ENCODE measurements at places on chromosomes 5 and 9.

- no peak for DNase-seq
Measured at GRCh38 chr5:171270136-171270535, 38.9 kb upstream of the TLX3 start.

- DNase-seq: no peak
Measured at GRCh38 chr9:89606624-89607311, 2.0 kb downstream of the GADD45G start.

- peak; percentile 22 for DNase-seq
Measured at GRCh38 chr9:111661150-111661801, at the start of gene GNG10. GNG10 (plus strand) TSS chr9:111661605; CDS start chr9:111661635, 30 bp downstream.

- no peak for DNase-seq
Measured at GRCh38 chr5:76788362-76788761, 30.5 kb upstream of the F2RL1 start.

GRCh38 chr5:124285071-124285470 is 461.4 kb downstream of the ZNF608 start:
- DNase-seq: no peak

DNA sequence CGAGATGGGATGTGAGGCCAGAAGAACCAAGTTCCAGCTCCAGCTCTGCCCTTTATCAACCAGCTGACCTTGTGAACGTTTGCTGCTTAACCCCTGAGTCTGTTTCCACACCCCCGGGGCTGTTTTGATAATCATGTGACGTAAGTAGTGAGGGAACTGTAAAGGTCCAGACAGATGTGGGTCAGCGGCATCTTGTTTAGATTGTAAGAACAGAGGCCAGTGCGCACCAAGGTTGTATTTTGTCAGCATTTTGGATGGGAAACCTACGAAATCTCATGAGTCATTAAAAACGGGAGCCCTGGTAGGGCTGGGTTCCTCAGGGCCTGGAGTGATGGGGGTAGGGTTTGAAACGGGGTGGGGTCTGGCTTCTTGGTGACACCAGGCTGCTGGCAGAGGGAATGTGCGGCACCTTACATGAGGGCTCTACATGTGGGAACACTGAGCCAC is 13.8 kb upstream of the COL15A1 start:
- DNase-seq: no peak

GRCh38 chr9:95373069-95373681 is 55.7 kb upstream of the FANCC start:
- no peak for DNase-seq

GRCh38 chr5:3736466-3736865 is 140.8 kb downstream of the IRX1 start:
- no peak for DNase-seq

DNA sequence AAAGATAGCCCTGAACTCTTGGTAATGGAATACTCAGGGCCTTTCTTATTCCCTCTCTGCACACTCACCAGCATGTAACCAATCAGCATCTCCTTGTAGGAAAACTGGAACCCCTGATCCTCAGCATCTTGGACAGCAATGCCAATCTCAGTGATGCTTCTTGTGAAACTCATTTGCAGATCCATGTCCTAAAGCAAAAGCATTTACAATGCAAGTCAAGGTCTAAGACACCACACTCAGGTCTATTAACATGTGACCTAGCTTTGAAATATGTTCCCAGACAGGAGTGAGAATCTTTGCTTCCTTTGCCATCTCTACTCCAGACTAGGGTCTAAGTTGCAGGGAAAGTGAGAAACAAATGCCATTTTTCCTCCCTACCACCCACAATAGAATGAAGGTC is 38.2 kb downstream of the MROH2B start:
- no peak for DNase-seq

- DNase-seq: no peak
Measured at GRCh38 chr9:91856419-91856818, 93.6 kb downstream of the ROR2 start.

- DNase-seq: peak; percentile 14
Measured at GRCh38 chr5:156920042-156920860, 42.8 kb downstream of the TIMD4 start.

DNA sequence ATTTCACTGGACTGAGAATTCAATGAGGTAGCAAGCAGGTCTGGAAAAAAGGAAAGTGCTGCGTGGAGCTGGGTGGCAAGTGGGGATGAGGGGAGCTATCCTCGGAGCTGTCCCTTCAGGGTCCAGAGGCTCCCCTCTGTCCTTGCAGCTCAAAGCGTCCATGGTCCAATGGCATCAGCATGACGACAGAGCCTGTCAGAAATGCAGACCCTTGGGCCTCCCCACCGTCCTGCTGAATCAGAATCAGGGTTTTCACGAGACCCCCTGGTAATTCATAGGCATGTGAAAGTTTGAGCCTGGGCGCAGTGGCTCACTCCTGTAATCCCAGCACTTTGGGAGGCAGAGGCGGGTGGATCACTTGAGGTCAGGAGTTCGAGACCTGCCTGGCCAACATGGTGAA is 5.5 kb downstream of the HIGD2A start:
- no peak for DNase-seq

DNA sequence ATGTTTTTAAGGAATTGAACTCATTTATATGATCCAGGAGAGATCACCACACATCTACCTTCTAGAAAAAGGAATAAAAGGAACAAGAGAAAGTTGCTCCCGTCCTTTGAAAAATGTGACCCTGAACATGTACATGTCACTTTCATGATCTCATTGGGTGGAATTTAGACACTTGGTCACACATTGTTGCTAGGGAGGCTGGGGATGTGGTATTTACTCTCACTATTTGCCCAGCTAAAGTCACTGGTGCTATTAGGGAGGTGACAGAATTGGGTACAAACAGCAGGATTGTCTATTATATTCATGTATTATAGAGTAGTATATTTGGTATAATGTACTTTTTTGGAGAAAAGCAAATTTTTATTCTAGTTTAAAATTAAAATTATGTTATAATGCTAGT is 2.1 kb upstream of the CDH10 start:
- DNase-seq: no peak

- no peak for DNase-seq
Measured at GRCh38 chr5:58523956-58524355, 32.7 kb downstream of the GAPT start.

GRCh38 chr5:155434267-155434666 is 420.7 kb downstream of the KIF4B start:
- no peak for DNase-seq

- no peak for DNase-seq
Measured at GRCh38 chr9:133848471-133849109, 110.4 kb upstream of the SARDH start.

DNA sequence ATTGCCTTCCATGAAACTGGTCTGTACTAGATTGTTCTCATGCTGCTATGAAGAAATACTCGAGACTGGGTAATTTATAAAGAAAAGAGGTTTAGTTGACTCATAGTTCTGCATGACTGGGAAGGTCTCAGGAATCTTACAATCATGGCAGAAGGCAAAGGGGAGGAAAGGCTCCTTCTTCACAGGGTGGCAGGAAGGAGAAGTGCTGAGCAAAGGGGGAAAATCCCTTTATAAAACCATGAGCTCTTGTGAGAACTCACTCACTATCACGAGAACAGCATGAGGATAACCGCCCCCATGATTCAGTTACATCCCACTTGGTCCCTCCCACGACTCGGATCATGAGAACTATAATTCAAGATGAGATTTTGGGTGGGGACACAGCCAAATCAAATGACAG is 163.2 kb downstream of the RFK start:
- no peak for DNase-seq

DNA sequence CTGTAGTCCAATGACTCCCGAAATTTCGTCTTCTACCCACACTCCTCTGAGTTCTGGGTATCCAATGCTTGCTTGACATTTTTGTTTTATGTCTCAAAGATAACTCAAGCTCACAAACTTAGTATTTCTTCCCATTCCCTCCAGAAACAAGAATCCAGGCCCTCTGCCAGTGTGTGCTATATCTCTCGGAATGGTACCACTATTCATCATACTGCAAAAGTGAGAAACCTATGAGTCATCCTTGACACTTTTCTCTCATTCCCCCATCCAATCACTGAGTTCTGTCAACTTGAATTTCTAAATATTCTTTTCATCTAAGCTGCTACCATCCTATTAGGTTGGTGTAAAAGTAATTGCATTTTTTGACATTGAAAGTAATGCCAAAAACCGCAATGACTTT is 9.8 kb downstream of the SLC12A2 start:
- DNase-seq: no peak

DNA sequence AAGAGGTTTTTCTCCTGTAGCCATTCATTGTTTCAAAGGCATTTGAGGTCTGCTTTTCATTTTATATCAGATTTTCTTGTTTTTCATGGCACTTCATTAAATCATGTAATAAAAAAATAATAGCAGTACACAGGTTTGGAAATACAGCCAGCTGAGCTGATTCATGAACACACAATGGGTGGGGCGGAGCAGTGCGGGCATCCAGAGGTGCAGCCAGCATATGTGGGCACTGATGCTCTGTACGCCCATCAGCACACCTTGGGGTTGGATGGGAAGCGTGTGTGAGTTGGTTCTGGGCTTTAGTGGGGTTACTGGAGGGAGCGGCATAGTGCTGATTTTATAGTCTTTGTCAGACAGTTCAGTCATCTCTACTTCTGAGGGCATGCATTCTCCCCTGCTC is 54.2 kb upstream of the IRX4 start:
- no peak for DNase-seq

DNA sequence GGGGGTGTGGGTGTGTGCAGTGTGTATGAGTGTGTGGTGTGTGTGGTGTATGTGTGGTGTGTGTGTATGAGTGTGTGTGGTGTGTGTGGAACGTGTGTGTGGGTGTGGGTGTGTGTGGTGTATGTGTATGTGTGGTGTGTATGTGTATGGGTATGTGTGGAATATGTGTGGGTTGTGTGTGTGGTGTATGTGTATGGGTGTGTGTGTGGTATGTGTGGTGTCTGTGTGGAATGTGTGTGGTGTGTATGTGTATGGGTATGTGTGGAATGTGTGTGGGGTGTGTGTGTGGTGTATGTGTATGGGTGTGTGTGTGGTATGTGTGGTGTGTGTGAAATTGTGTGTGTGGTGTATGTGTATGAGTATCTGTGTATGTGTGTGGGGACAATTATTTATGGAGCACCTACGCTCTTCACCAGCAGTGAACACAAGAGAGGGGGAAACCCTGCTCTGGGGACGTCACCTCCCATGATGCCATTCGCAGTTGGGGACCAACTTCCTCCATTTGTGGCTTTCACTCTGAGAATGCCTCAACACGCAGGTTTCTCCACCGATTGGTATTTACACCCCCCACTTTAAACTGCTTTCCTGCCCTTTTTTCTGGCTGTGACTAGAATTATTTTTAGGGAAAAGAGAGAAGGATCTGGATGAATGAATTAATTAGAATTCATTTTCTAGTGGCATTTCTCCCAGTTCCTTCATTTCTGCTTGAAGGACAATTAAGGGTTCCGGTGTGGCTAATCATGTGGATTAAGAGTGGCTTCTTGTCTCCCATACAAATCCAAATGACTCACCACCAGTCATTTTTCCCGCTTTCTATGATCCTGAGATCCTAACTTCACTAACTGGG is 238.1 kb downstream of the ROR2 start:
- DNase-seq: no peak

DNA sequence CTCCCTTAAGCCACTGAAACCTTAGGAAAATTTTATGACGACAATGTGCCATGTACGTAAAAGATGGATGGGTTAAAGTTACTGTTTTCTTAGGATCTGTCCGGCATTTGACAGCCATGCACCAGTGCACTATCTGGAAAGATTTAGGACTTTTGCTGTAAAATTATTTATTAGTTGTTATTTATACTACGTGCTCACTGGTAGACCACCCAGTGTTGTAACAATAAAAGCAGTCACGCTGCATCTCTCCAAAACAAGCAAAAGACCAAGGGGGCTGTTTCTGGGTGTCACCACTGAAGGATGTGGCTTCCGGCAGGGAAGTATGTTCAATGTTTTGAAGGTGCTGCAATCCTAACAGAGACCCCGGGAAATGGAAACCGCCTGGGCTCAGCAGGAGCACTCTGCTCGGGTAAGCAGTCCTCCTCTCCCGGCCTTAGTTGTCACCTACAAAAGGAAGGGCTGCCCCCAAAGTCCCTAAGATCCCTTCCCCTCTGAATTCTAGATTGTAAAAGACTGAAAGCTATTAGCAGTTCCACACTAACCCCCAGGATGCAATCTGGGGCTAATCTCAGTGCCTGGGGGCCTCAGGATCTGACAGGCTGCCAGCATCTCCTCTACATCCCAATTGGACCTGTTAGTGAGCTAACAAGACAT is 38.6 kb downstream of the SAXO1 start:
- DNase-seq: no peak

GRCh38 chr5:916441-917293 is 24.0 kb downstream of the TRIP13 start:
- DNase-seq: no peak

DNA sequence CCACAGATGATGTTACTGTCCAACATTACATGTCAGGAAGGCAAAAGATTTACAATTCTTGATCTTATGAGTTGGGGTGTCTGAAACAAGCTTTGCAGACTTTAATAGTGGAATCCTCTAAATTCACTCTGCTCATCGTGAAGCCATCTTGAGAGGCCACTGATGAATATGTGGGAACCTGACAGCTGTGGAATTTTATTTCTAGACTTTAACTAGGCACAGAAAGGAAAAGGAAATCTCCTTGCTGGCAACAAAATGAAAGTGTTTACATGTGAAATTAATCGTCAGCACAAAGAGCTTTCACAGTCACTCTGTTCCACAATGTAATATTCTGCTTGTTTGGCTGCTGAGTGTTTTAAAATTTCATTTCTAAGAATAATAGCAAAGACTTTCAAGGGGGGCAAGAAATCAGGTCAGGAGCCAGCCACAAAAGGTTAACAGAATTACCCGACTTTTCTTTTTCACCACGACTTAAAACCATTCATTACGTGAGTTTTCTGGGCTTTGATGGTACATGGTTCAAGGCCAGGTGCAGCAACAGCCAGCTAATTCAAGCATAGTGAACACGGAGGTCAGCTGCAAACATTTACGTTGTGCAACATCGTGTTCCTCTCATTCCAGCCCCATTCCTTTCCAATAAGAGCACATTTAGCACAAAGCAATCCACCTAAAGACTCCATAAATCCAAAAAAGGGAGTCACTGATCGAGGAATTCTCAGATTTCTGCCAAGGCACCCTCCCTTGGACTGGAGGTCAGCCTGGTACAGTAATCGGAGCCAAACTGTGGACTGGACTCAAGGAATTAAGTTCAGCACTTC is 14.6 kb downstream of the NREP start:
- DNase-seq: no peak

DNA sequence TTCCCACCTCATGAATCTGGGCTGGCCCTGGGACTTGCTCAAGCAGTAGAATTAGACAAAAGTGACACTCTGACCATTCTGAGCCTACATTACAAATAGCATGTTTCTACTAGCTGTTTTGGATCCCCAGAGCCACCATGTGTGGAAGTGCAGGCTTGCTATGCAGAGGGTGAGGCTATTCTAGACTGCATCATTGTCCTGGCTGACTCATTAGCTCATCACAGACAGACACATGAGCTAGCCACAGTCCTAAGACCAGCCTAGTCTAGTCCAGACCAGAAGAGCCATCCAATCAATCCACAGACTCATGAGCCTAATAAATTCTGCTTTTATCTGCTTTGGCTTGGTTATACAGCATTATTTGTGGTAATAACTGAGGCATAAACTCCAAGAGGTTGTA is 351.9 kb downstream of the PRELID2 start:
- no peak for DNase-seq

Measured in stimulated activated CD8-positive, alpha-beta memory T cell treated with anti-CD3 and anti-CD28 coated beads, Interleukin-4, amount 100 ng/mL, for 1 hour (primary cell).